ENCODE measurements at places on chromosomes 12 and 14.

DNA sequence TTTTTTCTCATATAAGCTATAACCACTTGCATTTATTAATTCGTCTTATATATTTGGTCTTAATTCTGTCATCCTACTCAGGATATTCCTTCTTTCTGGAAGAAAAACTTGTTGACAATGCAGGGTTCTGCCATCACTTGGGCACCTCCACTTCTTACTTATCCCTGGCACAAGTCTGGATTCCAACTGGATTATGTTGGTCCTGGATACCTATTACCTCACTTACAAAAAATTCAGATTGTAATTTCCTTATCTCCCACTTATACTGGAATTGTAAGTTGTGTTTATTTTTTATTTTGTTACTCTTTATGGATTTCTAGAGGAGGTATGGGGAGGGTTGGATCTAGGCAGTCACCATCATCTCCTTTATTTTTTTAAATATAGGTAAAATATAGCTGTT is 36.7 kb downstream of the LRRIQ1 start:
- DNase-seq: no peak

DNA sequence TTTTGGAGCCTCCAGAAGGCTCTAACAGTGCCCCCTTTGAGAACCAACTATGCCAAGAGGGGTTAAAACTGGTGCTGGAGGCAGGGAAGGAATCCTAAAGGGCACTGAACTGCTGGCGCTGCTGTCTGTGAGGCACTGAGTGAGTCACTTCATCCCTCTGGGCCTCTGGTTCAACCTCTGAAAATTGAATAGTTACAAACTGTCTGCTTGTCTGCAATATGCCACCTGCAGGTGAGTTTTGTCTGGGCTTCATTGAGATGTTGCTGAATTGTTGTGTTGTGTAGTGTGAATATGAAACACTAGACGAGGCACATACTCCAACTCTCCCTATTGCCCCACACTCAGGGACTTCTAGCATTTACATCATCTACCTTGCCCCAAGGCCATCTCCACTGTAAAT is 68.0 kb downstream of the GRIN2B start:
- no peak for DNase-seq

DNA sequence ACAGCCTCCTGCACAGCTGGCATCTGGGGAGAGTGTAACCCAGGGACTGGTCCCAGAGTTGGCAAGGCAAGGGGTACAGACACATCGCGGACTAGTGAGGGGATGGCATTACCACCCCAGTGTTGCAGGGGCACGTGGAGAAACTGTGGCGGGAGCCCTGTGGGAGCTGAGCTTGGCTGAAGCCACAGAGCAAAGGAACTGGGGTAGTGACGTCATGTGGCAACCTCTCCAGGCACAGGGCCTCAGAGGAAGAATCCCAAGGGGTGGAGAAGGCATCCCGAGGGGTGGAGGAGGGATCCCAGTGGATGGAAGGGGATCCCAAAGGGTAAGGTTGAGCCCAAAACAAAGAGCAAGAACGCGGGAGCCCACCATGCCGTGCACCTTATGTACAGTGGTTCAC is 70.1 kb downstream of the GSC start:
- DNase-seq: no peak

- no peak for DNase-seq
Observed at GRCh38 chr12:83971781-83972180, 940.8 kb downstream of the SLC6A15 start.

DNA sequence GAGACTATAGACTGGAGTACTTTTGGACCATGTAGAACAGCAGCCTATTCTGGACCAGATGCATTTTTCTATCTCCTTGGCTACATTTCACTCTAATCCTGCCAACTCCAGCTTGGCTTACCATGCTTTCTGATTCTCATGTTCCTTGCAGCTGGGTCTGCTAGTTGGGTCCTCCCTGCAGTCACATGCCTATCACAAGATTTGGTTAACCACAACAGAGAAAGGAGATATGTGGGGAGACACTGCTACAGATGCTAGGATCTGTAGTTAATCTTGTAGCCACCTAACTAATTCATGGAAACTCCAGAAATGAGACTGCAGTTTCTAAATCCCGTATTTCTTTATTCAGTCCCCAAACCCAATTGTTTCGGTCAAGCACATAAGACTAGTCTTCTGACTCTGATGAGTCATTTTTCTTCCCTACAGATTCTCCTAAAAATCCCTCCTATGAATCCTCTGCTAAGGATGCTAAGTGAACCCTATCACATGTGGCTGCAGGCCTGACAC is 410.6 kb downstream of the DAD1 start:
- DNase-seq: no peak

DNA sequence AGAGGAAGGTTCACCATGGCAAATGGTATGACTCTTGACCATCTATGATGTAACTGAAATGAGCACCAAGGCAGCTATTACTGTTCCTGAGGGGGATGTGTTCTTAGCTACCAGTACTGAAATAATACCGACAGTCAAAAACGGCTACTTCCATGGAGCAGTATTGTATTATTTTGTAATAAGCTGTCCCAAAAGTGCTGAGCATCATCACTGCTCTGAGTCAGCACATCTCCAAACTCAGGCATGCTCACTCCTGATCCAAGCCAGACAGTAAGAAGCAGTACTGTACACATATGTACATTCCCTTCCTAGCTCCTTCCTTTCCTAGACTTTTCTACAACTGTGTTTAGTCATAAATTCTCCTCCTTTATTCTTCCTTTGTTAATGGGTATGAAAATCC is 8.6 kb downstream of the VTI1B start:
- no peak for DNase-seq

GRCh38 chr12:32843528-32844095 is 53.0 kb downstream of the PKP2 start:
- no peak for DNase-seq

DNA sequence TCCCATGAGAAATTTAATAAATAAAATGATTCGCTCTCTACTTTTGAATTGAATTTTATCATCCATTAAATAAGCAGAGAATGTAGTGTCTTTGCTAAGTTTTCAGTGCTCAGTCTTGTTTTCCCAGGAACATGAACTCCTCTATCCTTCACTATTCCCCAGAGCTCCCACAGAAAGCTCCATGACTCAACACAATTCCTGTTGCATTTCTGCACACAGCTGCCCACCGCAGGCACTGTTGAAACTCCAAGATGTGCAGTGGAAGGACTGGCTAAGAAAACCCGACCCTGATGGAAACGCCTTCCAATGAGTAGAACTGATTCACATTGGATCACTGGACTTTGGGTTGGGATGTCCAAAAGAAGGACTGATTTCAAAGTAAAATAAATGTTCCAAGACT is 202.4 kb upstream of the AMIGO2 start:
- DNase-seq: no peak

DNA sequence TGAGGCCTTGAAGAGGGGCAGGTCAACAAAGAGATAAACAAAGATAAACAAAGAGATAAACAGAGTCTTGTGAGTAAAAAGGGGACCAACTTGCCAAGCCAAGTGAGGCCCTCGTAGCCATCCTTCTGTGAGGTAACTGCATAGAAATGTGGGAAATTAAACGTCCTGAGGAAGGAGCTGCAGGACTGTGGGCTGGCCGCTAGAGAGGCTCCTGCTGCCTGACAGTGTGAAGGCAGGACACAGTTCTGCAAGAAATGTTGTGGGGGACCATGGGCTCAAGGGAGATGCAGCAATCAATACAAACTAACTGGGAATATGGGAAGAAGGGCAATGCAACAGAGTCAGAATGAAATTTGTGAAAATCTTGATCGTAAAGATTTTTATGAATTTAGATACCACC is 91.9 kb downstream of the SLC8A3 start:
- DNase-seq: no peak

DNA sequence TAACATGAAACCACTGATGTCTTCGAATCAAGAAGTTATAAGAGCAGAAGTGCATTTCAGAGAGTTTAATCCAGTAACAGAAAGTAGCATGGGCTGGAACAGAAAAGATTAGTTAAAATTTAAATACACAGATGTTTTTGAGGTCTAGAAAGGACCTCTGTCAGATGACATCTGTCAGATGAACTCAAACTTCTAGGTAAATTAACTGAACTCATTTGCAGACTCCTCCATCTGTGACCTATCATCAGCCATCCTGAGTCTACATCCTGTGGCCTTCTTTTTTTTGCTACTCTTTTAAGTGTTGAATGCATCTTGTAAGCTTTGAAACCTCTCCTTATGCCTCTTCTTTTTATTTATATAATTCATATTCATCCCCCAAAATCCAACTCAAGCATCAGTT is 53.3 kb downstream of the C2CD5 start:
- DNase-seq: no peak

DNA sequence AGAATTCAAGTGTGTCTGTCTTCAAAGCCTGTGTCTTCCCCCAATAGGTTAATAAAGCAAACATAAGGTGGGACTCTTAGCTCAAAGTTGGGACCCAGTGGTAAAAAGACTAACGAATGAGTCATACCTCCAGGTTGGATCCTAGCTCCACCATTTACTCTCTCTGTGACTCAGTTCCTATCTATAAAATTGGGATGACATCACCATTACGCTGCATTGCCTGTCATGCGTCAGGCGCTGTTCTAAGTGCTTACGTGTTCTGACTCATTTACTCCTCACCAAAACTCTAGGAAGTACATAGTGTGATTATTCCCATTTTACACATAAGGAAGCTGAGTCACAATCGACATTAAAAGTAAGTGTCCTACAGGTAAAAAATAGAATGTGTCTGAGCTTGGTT is 915.8 kb downstream of the VRK1 start:
- no peak for DNase-seq

GRCh38 chr12:55074806-55075205 is 51.4 kb upstream of the OR9K2 start:
- DNase-seq: no peak

GRCh38 chr14:29627137-29627536 is 300.5 kb downstream of the PRKD1 start:
- DNase-seq: no peak

GRCh38 chr12:29350080-29350479 is 30.9 kb downstream of the ERGIC2 start:
- DNase-seq: no peak

DNA sequence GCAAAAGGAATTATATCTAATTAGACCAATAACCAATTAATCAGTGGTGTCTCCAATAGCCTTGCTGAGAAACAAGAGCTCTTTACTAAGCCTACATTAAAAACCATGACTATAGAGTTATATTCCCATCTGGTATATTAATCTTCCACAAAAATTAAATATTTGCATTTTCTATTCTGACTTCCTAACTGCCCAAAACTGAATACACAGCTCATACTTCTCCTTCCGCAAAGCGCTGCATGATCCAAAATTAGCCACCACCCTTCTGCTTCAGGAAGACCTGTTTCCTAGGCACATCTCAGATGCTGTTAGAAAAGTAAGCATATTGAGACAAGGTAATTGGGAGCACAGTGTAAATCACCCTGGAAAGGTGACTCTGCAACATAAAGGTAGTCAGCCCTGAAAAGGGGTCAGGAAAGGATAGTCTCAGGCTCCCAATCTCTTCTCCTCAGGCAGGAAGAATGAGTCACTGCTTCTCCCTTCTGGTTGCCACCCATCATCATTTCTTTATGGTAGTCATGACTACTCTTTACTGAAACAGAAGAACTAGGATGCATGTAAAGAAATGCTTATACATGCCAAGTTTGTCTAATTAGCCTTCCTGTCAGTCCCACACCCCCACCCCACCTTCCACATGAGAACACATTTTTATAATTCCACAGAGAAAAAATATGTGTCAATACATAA is 54.3 kb downstream of the PLCZ1 start:
- no peak for DNase-seq

DNA sequence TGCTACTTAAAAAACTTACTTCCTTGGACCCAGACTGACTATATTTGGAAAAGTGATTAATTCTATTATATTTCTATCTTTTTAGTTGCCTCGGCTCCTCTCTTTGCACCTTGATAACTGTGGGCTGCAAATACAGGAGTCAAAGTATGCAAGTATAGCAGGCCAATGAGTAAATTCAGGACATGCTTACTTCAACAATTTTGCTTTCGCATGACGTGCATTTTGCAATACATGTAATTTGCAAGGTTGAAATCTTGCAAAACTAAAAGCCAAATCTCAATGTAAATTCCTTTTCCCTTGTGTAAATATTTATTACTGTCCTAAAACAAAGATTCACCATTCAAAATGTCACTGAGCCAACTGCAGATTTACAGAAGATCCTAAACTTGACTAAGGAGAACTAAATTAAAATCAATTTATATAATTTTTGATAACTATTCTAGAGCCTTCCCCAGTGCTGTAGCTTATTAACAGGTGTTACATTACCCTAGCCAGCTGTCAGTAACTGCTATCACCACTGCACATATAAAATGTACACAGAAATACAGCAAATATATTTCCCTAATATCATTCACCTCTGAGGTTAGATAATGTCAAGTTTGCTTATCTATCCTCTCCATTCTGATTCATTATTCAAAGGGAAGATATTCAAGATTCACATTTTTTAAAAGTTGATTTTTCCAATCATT is 1069.5 kb downstream of the TRHDE start:
- no peak for DNase-seq

DNA sequence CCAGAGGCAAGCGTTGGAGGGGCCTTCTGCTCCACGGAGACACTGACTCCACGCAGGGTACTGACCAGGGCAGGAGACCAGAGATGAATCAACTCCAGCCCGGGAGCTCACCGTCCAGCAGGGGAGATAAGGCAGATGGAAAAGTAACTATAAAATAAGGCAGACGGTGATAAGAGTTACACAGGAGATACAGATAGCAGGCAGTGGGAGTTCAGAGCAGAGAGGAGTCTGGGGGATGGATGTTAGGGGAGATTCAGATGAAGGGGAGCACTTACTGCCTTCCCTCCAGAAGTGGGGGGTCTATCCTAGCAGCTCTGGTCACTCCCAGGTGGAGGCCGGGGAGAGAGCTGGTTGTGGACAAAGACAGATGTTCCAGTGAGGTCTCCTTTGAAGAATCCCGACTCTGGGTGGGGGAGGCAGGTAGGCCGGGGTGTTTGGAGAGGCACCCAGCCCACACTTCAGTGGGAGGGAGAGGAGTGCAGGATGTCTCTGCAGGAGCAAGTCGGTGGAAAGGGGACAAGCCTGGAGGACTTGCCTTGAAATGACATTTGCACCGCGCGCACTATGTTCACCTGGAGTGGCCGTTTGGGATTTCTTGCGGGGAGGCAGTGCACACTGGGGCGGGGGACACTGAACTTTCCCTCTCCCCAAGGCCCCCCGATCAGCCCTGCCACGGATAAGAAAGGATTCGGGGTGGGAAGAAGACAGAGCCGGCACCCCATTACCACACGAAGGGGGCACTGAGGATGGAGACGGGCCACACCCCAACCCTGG is 1.2 kb downstream of the PITPNM2 start:
- DNase-seq: no peak

DNA sequence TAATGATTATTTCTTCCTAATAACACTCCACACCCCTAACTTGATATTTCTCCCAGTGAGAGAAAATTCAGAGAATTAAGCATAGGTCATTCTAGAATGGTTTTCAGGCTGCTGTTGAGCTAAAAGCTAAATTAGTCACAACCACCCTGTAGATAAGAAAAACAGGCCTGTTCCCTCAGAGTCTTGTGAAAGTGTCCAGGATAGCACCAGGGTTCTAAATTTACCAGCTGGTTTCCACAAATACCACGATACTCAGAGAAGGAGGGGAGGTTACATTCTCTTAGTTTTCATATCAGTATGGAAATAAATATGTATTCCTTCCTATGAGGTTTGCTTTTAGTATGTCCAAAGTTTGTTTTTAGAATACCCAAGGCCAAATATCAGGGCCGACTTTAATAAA is 66.0 kb upstream of the YARS2 start:
- DNase-seq: no peak

Data from stimulated activated CD4-positive, alpha-beta T cell treated with anti-CD3 and anti-CD28 coated beads, Interleukin-4, amount 100 ng/mL, for 1 hour (primary cell).